ENCODE measurements at places on chromosomes 7 and 10.

DNA sequence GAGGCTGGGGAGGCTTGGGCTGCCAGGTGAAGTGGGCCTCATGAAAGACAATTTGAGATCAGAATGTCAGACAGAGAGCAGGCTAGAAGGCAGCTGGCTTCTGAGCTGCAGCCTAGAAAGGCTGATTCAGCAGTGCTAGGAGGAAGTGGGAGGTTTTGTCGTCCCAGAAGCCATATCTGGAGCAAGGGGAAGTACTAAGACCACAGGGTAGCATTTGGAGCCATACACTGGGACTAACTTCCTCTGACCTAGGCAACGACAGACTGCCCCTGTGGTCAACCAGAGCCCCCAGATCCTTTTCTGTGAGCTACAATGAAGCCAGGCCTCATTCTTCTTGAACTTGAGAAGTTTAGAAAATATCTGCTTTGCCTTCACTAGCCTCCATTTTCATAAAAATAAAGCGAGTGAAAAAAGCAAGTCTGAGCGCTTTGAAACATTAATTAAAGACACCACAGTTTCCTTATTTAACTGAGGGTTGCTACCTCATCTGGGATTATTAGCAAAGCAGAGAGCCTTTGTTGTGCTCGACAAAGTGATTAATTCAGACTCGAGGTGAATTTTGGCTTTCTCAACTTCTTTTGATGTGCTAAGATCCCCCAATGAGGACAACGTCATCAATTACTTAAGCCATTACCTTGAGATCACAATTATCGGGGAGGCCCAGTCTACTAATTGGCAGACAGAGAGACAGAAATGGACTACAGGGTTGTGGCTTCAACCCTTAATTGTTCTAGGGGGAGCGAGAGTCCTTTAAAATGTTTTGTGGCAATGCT lies 26.6 kb downstream of the TBXAS1 start:
- no peak for DNase-seq

DNA sequence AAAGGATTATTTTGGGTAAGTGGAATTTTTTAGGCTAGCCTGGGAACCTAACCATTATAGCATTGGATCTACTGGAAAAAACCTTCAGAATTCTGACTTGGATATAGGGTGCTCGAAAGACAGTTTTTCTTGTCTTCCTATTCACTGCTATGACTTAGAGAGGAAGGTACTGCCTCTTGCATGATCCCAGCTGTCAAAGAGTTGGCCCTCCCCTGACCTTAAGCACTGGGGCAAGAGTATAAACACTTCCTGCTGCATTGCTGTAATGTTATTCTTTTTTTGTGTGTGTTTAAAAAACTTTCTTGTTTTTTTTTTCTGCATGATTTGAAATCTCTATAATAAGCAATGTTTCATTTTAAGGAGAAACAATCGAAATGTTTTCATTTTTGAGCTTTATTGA lies 113.0 kb downstream of the LRMDA start:
- no peak for DNase-seq

DNA sequence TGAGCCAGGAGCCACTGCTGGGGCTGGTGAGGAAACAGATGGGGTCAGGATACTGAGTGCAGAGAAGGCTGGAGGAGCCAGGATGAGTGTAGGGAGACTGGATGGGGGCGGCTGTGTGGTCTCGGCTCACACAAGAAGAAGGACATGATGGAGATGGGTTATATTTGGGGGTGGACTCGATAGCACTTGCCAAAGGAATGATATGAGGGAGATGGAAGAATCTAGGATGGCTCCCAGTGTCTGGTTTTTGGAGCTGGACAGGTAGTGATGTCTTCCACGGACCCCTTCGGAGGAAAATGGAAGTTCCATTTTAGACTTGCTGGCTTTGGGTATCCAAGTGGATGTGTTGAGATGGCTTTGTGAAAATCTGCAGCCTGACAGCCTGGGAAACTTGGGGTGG lies 83.9 kb downstream of the CDH23 start:
- no peak for DNase-seq

DNA sequence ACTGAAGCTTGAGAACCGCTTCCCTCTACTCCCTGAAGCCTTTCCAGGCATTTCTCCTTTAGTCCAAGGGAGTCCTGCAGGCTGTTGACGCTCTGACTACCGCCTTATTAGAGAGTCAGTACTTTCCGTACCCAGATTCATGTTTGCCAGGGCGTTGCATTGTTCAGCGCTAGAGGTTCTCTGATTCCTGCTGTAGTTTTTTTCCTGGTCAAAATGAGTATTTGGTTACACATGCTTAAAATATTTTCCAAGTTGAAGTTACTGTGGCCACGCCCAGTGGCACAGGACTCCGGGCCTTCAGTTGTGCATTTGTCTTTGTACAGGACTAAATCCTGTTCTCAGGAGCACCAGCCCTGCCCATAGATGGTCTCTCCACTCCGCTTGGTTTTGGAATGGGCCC lies 7.9 kb downstream of the MTURN start:
- DNase-seq: no peak

GRCh38 chr7:1588978-1589377 lies 19.1 kb upstream of the PSMG3 start:
- no peak for DNase-seq

DNA sequence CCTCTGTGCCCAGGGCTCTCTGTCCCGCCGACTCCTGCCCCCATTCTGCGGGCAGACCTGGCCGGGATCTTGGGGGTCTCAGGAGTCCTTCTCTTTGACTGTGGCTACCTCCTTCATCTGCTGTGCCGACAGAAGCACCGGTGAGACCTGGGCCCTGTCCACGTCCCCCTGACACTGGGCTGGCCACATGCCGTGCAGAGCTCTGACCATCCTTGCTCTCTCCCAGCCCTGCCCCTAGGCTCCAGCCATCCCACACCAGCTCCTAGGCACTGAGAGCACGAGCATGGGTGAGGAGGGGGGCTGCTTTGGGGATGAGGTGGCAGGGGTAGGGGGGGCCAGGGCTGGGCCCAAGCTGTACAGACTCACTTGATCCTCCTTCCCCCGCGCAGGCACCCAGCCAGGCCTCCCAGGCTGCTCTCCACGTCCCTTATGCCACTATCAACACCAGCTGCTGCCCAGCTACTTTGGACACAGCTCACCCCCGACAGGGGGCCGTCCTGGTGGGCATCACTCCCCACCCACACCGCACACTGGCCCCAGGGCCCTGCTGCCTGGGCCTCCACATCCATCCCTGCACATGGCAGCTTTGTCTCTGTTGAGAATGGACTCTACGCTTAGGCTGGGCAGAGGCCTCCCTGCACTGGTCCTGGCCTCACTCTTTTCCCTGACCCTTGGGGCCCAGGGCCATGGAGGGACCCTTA lies 4.8 kb upstream of the PILRB start:
- DNase-seq: no peak

- DNase-seq: no peak
Observed at GRCh38 chr7:43058271-43059066, 54.0 kb upstream of the HECW1 start.

GRCh38 chr7:92446869-92447344 lies 375 bp upstream of the GATAD1 start:
- DNase-seq: peak; percentile 71

- no peak for DNase-seq
Observed at GRCh38 chr7:21603462-21603861, 60.6 kb downstream of the DNAH11 start.

DNA sequence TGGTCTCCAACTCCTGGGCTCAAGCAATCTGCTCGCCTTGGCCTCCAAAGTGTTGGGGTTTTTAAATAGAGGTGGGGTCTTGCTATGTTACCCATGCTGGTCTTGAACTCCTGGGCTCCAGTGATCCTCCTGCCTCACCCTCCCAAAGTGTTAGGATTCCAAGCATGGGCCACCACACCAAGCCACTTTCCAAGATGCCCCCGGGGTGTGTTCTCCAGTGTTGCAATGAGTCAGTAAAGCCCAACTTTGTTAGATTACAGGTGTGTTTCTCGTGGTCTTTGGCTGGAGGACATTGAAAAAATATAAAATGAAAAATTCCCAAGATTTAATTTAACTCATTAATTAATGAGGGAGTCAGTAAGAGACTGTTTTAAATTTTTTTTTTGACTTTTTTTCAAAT lies 29.2 kb downstream of the TACR2 start:
- no peak for DNase-seq

GRCh38 chr7:111987115-111987826 lies 218.9 kb downstream of the DOCK4 start:
- no peak for DNase-seq

GRCh38 chr7:14242175-14242574 lies 252.7 kb upstream of the ETV1 start:
- DNase-seq: no peak

- DNase-seq: peak; percentile 67
Observed at GRCh38 chr7:518630-519483, 789 bp downstream of the PDGFA start.

GRCh38 chr7:40726559-40726958 lies 591.8 kb downstream of the SUGCT start:
- no peak for DNase-seq

- no peak for DNase-seq
Observed at GRCh38 chr10:48568131-48568530, 36.7 kb downstream of the ARHGAP22 start.

DNA sequence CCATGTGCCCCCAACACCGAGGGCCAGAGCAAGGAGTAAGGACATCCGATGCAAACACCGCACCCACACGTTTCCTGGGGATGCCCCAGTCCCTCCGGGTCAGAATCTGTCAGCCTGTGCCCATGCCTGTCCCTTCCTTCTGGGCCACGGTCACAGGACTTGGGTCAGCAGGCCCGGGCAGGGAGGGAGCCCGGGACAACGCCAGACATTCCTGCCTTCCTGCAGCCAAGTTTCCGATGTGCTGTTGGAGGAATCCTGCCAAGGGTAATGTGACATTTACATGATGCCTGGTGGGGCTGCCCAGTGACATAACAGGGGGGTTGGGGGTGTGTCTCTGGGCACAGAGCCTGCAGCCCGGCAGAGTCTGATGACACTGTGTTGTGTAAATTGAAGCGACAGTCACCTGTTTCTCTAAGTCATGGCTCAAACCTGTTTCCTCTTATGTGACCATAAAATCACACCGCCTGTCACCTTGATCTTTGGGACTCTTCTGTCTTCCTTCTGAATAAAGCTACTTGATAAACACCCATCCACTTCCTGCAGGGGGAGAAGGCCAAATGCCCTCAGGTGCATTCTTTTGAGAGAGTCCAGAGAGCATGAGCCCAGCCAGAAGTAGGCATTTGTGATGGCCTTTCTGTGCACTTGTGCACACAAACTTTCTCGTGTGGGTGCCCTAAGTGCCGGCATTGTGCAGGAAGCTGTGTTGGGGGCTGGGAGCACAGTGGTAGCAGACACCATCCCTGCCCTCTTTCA lies 175.3 kb upstream of the RHEB start:
- no peak for DNase-seq

DNA sequence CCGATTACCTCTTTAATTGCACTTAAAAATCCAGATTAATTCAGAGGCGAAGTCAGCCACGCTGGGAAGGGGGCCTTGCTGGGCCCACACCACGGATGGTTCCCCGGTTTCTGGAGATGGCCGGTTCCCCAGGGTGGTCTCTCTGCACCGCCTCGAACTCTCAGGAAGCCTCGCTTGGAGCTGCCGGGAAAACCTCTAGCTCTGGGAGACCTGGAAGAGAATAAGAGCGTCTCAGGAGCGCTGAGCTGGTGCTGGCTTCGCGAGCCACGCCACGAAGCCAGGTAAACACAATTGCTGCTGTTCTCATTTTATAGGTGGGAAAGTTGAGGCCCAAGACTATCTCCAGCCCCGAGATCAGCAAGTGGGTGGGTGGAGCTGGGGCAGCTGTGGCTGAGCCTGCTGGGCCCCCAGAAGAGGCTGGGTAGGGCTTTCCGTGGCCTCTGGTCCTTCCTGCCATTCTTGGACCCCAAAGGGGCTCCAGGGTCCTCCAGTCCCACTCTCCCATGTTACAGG lies 110.4 kb downstream of the MICALL2 start:
- no peak for DNase-seq

DNA sequence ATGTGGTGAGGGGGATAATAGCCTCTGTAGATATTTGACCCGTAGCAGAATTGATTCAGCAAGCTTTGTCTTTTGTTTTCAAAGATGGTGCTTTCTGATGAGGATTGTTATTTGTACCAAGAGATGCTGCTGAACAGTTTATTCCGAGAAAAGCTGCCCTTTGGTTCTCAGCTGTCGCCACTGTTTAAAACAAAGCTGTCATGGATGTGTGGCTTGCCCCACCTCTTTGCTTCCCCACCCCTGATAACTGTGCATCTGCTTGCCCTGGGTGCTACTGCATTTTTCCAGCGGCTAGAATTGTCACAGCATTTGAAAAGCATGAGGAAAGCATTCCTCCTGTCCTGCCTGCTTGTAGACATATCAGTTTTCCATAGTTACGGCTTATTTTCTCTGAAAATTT lies 226.9 kb upstream of the CSTF2T start:
- DNase-seq: no peak

DNA sequence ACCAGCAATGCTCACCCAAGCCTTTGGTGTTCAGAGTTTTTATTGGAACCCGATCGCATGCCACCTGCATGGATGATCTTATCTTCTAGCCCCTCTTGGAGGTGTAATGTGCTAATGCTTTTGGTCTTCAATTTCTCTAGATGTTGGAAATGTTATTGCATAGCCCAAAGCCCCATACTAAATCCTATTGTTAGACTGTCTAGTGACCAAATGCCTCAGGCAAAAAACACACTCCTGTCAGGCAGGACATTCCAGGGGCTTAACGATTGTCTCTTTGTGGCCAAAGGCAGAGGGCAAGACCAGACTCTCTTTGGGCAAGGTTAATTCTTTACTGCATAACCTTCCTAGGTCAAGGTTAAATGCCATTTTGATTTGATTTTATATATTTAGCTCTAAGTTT lies 187.9 kb downstream of the BMPER start:
- no peak for DNase-seq

DNA sequence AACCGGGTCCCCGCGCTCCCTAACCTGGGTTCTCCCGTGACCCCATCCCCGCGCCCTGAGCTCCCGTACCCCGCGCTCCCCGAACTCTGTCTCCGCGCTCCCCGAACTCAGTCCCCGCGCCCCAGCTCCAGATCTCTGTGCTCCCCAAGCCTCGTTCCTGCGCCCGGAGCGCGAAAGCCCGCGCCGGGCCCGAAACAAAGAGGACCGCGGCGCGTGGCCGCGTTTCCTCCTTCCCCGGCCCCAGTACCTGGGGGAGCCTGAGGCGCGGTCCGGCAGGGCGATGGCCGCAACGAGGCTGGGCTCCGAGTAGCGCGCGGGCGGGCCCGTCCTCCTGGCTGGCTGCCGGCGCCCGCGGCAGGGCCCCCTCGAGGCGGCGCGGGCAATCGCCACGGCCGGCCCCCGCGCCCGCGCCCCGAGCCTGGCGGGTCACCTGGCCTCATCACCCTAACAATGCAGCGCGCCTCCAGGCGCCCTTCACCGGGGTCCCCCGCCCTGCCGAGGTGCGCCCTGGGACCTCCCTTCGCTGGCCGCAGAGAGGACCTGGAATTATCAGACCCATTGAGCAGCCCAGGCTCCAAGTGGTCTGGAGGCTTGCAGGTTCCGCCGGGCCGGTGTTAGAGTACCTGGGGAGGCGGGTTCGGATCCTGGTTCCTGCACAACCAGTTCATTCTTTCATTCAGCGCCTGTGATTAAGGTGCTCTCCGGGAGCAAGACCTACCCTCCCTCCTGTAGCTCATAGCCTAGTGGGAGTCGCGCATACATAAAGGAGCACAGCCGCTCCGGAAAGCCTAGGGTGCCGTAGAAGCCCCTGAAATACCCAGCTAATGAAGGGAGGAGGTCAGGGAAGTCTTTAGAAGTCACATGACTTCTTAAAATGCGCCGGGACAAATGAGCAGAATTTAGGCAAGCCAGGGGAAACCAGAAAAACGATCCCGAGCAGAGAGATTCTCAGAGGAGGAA lies at the start of gene TNS3:
Gene TNS3 (minus strand): TSS at position 308 of the 960 bp plus-strand sequence. CDS start 142,475 bp downstream, outside the sequence.
- no peak for DNase-seq
